ENCODE measurements at places on chromosomes 4 and X. TPM values are rescaled to one million over a fixed set of nuclear protein-coding genes. Genes with fewer than 3 reads are reported as not detected.

PFKFB1 gene
- 0.16 TPM for total RNA-seq

EPHA5 gene
- 0.52 TPM for total RNA-seq

BTK gene
- total RNA-seq: not detected

SLIT2 gene
- total RNA-seq: 4.4 TPM

FAM47E gene
- total RNA-seq: 1.4 TPM

SSX4B gene
- not detected for total RNA-seq

GLA gene
- total RNA-seq: 24.7 TPM

PRKX gene
- 6.5 TPM for total RNA-seq

XAGE1B gene
- total RNA-seq: not detected

FDCSP gene
- not detected for total RNA-seq

TIGD4 gene
- total RNA-seq: 0.26 TPM

GYG2 gene
- 2.6 TPM for total RNA-seq

NPY5R gene
- total RNA-seq: not detected

GPR82 gene
- total RNA-seq: not detected

REELD1 gene
- not detected for total RNA-seq

EXOC1L gene
- total RNA-seq: not detected

ZNF157 gene
- 0.43 TPM for total RNA-seq

VGLL1 gene
- total RNA-seq: not detected

SSX4 gene
- not detected for total RNA-seq

PLP1 gene
- 0.26 TPM for total RNA-seq

ZXDA gene
- 3.6 TPM for total RNA-seq

SPANXB1 gene
- total RNA-seq: not detected

CCDC110 gene
- total RNA-seq: 2.0 TPM

ASMT gene
- not detected for total RNA-seq

PAGE1 gene
- total RNA-seq: not detected

CYBB gene
- not detected for total RNA-seq

QRFPR gene
- not detected for total RNA-seq

All from bronchial smooth muscle cell (primary cell).